Kidney (tissue), 22 donors: ENCODE measurements at places on chromosomes 3 and 15. TPM values are rescaled to one million over a fixed set of nuclear protein-coding genes. Genes with fewer than 3 reads are reported as not detected.

Gene CISH
- 59.4 TPM for polyA plus RNA-seq

- no peak for DNase-seq
Measured at GRCh38 chr15:95799286-95800200, 531.0 kb upstream of the NR2F2 start.

Gene CCR1
- 7.4 TPM for polyA plus RNA-seq

GRCh38 chr3:42535981-42536784 lies 33.7 kb downstream of the VIPR1 start:
- peak; percentile 31 for DNase-seq

DNA sequence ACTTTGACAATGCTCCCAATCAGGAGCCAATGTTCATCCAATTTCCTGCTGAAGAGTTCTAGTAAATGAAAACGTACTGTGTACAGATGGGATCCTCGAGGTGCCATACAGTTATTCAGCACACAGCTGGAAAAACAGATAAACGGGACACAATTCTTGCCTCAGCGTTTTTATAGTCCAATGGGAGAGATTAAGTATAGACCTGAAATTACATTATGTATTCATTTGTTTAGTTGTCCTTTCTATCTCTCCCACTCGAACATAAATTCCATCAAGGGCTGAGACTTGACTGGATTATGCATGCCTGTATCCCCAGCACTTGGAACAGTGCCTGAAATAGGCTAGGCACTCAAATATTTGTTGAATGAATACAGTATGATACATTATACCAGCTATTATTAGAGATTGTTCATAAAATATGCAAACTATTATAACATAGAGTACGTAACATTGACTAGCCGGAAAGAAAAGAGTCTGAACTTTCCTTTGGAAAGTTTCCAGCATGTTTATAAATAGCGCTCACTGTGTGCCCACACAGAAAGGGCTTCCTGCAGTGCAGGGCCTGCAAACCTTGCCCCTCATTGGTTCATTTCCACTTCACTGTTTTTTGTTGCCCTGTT lies 27.4 kb upstream of the SNTN start:
- no peak for DNase-seq
